ENCODE measurements at places on chromosomes 2 and 18. TPM values are rescaled to one million over a fixed set of nuclear protein-coding genes. Genes with fewer than 3 reads are reported as not detected.

Gene SPOPL
- 9.5 TPM for total RNA-seq

Gene CLASP1
- 28.4 TPM for total RNA-seq

DNA sequence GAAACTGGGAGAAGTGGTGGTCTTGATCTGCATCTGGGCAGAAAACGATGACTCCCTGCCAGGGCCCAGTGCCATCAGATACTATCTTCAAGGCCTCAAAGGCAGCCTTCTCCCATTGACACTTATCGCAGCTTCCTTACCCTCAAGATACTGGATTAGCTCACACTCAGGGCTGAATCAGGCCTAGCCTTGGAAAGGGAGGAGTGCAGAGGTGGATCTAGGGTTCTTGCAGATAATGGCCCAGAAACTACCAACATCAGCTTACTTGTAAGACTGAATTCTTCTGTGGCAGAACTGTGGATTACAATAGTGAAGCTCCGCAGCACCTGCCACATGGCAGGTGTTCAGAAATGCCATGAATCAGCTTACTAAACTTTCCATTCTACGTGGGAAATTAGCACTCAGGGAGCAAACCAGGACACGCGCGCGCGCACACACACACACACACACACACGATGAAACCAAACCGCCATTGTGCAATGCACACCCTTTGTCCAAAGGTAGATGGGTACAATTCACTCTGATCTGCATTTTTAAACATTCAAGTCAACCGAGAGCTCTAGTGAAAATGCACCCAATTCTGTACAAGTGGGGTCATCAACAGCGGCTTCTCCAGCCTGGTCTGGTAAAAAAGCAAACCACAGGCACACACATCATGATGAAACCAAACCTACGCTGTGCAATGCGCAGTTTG lies 26.3 kb upstream of the TMEM182 start:
- DNase-seq: no peak

- no peak for DNase-seq
These were observed 19.3 kb upstream of the ADCY3 start for GRCh38 chr2:24939353-24939752.

Gene PPP1R1C
- 0.13 TPM for total RNA-seq

Gene FTCDNL1
- total RNA-seq: 0.38 TPM

DNA sequence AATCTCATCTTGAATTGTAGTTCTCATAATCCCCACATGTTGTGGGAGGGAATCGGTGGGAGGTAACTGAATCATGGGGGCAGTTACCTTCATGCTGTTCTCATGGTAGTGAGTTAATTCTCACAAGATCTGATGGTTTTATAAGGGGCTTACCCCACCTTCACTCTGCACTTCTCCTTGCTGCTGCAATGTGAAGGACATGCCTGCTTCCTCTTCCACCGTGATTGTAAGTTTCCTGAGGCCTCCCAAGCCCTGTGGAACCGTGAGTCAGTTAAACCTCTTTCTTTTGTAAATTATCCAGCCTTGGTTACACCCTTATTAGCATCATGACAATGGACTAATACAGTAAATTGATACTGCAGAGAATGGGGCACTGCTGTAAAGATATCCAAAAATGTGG lies 57.9 kb downstream of the SCN7A start:
- DNase-seq: no peak

GRCh38 chr18:63889626-63890025 lies 2.1 kb downstream of the SERPINB2 start:
- DNase-seq: no peak

Gene PLGLB1
- total RNA-seq: 0.63 TPM

DNA sequence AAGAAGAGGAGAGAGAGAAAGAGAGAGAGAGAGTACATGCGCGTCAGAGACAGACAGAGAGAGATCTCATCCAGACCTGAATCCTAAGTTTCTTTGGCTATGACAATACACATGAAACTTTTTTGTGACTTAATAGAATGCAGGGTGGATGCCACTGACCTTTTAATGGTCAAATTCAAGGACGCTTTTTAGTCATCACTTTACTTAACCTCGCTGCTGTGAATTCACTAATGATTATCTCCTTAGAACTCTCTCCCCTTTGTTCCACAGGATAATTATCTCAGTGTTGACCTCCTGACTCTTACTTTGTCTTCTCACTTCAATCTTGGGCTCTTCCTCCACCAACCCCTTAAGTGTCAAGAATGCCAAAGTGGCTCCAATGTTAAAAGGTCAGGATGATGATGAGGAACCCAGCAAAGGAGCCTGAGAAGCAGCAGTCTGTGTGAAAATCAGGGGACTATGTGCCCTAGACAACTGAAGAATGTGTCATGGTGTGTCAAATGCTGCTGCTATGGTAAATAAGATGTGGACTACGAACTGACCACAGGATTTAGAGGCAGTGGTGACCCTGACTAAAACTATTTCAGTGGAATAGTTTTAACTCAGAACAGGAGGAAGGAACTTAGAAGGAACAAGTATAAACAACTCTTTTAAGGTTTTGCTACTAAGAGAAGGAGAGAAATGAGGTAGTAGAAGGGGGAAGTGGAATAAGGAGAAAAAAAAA lies 382.1 kb downstream of the ZEB2 start:
- no peak for DNase-seq

GRCh38 chr2:202609381-202610145 lies 25.2 kb upstream of the FAM117B start:
- DNase-seq: no peak

Gene SIX2
- not detected for total RNA-seq

Gene SEPTIN2
- 471 TPM for total RNA-seq

- DNase-seq: no peak
These were observed 383.0 kb downstream of the TXNL1 start for GRCh38 chr18:56255381-56255780.

DNA sequence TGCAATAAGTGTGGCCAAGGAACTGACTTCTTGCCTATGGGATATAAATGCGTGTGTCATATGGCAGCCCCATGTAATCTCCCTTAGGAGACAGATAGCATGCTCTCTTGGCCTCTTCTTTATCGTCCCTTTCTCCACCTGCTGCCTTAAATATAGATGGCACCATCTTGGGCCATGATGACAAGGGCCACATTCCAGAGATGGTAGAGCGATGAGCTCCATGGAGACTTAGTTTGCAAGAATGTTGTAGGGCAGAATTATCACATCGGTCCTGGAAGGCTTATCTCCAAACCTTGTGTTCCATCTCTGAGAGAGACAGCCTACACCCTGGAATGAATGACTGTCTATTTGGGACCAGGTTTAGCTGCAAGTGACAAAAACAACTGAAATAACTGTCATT lies 536.7 kb downstream of the TNS1 start:
- no peak for DNase-seq

Gene CHRNG
- total RNA-seq: not detected

DNA sequence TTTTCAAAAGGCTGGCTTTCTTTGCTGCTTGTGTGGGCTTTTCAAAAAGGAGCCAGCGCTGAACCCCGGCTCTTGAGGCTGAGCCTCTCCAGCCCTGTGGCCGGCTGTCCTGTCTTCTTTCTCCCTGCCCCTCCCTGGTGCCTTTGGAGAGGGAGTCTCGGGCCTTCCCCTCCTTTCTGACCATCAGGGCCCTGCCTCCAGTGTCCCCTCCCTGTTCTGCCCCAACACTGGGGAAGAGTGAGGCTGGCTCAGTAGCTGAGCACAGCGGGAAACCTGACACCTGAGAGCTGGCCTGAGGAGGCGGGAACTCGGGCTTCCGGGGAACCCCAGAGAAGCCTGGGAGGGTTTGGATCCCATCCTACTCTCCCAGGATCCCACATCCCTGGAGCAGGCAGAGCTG lies 232.1 kb downstream of the LOXHD1 start:
- no peak for DNase-seq

DNA sequence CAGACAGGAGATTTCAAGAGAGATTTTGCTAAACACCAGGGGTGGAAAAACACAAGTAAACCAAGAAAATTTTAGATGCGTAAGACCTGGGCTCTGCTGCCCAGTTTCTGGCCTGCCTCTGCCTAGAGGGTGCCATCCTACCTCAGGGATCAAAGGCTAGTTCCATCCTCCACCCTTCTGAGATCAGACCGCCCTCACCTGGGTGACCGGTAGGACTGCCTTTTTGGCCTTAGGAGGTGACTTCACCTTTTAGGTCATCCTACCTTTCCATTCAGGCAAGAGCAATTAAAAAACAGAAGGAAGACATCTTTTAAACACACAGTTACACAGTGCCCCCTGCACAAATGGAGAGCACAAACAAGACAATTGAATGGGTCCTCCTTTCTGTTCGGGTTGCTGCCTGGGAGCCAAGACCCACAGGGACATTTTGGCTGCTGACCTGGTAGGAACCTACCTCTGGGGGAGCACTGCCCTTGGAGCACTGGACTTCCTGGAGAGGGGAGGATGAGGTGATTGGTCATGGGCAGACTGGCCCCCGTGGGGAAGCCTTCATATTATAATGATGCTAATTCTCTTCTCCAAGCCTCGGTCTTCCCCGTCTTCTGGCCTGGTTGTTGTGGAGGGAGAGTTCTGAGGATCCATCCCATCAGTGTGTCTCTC lies 3.1 kb downstream of the PSD4 start:
- DNase-seq: no peak

GRCh38 chr2:10387033-10387432 lies 61.1 kb downstream of the ODC1 start:
- no peak for DNase-seq

DNA sequence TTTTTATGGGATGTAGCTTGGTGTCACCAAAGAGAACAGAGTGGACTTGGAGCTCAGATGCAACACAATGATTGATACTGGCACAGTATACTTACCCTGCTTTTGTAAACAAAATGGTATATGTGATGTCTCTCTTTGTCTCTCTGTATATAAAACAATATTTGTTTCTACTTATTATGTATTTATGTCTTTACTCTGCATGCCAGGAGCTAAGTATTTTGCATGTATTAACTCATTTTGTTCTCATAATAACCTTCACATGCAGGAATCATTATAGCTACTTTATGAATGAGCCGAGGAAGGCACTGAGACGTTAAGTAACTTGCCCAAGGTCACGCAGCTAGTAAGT lies 27.9 kb upstream of the CASP8 start:
- no peak for DNase-seq

GRCh38 chr2:26630669-26631360 lies 10.4 kb downstream of the CIB4 start:
- DNase-seq: no peak

GRCh38 chr18:76589866-76590265 lies 94.8 kb upstream of the ZNF516 start:
- DNase-seq: no peak

Gene GPR75
- 1.3 TPM for total RNA-seq

GRCh38 chr2:236646441-236646840 lies 76.8 kb downstream of the ACKR3 start:
- no peak for DNase-seq

DNA sequence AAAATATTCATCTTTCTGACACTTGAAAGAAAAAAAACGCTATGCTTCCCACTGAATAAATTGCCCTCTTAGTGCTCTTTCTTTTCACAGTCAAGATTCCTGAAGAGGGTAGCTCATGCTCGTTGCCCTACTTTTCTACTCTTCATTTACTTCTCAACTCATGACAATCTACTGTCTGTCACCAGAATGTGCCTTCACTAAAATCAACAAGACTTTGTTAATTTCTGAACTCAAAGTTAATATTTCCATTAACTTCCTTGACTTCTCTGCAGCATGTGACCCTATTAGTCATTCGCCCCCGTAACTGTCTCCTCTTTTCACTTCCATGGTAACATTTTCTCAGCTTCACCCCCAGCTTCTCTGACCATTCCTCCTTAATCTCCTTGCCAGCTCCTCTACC lies 98.9 kb upstream of the MAPRE2 start:
- no peak for DNase-seq

DNA sequence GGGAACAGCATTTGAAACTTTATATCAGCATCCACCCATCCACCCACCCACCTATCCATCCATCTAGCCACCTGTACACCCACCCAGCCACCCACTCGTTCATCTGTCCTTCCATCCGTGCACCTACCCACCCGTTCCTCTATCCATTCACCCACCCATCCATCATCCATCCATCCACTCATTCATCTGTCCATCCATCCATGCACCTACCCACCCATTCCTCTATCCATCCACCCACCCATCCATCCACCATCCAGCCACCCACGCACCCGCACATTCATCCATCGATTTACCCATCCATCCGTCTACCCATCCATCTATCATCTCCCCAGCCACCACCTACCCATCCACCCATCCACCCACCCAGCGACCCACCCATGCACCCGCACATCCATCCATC lies 24.8 kb downstream of the LDLRAD4 start:
- no peak for DNase-seq

DNA sequence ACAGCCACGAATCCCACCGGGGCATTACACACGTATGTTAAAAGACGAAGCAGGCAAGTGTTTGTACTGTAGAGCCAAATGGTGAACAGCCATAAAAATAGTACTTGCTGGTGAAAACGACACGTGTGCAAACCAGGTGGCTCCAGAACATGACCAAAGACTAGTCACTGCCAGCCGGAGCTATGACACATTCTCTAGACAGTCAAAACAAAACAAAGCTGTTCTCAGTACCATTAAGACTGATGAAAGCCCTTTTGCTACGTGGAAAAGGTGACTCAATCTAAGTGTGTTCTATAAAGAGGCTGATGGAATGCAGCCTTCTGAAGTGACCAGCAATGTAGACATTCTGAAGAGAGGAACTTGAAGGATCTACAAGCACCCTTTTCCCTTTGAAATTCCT lies 367.7 kb upstream of the NETO1 start:
- DNase-seq: no peak

Gene SLC4A5
- 0.25 TPM for total RNA-seq

DNA sequence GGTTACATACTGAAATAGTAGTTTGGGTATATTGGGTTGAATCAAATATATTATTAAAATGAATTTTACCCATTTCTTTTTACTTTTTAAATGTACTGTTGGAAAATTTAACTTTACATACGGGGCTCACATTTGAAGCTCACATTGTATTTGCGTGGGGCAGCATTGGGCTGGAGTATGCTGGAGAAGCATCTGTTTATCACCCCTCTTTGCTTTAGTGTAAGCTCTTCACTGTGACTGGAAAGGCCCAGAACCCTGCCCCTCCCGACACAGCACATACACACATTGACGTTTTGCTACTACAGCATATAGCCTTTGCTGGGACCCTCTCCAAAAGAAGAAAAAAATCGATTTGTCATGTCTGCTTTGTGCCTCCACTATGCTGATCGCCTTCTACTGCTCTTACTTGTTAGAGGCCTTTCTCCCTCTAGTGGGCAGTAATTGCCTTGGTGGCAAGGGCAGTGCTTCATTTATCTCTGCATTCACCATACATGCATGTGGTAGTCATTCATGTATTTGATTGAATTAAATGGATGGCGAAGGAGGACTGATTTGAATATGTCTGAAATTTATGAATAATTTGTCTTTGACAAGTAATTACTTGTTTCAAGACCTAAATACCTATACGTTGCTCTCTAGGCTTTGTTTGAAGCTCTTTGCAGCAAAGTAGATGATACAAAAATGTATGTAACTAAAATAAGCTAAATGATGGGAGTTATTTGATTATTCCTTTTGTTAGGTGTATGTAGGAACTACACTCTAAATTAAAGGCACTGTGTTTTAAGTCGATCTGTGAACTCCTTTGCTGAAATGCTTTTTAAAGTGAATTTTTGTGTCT lies 37.4 kb downstream of the VAPA start:
- peak; percentile 83 for DNase-seq

Gene C18orf63
- total RNA-seq: not detected

Gene L3MBTL4
- 10.2 TPM for total RNA-seq
